ENCODE measurements at places on chromosomes 12 and 14.

DNA sequence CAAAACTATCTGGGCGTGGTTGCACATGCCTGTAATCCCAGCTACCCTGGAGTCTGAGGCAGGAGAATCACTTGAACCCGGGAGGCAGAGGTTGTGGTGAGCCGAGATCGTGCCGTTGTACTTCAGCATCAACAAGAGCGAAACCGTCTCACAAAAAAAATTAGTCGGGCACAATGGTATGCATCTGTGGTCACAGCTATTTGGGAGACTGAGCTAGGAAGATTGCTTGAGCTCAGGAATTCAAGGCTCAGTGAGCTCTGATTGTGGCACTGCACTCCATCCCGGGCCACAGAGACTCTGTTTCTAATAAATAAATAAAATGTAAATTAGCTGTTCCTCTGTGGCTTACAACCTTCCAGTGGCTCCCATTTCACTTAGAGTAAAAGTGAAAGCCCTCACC lies 28.0 kb downstream of the RCOR1 start:
- no peak for DNase-seq

DNA sequence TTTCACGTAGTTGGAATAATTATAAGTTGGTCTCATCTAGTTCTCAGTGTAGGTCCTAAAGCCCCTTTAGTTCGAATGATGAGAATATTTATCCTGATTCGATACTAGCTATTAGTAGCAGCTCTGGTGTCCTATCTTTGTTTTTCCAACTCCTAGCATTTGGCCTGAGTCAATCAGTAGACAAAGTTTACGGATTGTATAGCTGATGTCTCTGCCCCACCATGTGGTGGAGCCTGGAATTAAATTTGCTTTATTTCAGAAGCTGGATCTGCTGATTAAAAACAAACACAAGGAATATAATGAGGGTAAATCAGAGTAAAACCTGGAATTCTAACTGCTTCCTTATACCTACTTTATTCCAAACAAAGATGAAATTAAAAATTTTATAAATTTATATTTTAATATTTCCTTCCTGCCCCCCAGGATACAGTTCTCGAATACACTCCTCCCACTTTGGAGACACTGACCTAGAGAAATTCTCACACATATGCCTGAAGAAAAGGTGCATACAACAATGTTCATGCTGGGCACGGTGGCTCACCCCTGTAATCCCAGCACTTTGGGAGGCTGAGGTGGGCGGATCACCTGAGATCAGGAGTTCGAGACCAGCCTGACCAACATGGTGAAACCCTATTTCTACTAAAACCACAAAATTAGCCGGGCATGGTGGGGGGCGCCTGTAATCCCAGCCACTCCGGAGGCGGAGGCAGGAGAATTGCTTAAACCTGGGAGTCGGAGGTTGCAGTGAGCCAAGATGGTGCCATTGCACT lies 7.6 kb upstream of the BRMS1L start:
- DNase-seq = no peak

DNA sequence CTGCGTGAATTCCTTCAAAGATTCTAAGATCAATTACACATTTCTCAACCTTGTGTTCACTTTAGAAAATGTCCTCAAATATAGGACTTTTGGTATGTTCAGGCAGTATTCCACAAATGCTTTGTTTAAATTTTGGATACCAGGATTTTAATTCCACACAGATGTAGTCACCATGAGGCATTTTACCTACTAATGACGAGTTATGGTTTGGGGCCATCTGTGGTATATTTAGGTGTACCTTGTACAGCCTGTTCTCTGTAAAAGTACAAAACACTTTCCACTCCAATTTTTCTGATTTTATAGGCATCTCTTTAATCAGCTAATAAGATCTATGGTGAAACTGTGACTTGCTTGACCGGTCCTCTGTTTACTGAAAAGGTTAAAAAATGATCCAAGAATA lies 275.7 kb upstream of the PRICKLE1 start:
- no peak for DNase-seq

- no peak for DNase-seq
Measured at GRCh38 chr12:121176826-121177529, 33.0 kb upstream of the P2RX4 start.

GRCh38 chr14:37118673-37119366 lies 53.6 kb downstream of the SLC25A21 start:
- no peak for DNase-seq

- peak; percentile 47 for DNase-seq
Measured at GRCh38 chr14:97306133-97306759, 509.1 kb downstream of the VRK1 start.

DNA sequence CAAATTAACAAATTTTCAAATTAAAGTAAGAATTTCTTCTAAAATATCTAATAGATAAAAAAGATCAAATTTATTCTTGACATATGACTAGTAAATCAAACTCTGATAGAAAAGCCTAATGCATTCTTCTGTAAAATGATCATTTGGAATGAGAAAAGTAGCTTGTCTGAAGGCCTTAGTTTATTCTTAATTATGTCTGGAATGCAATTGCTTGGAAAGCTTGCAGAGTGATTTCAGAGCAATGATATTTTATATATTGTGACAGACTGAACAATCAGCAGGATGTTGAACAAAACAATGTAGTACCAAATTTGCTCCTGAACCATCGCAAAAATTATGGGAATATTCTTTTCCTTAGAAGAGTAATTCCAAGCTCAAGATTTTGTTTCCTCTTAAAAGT lies 789.6 kb upstream of the NOVA1 start:
- no peak for DNase-seq

- DNase-seq = no peak
Measured at GRCh38 chr12:59056966-59057365, 136.7 kb upstream of the LRIG3 start.

DNA sequence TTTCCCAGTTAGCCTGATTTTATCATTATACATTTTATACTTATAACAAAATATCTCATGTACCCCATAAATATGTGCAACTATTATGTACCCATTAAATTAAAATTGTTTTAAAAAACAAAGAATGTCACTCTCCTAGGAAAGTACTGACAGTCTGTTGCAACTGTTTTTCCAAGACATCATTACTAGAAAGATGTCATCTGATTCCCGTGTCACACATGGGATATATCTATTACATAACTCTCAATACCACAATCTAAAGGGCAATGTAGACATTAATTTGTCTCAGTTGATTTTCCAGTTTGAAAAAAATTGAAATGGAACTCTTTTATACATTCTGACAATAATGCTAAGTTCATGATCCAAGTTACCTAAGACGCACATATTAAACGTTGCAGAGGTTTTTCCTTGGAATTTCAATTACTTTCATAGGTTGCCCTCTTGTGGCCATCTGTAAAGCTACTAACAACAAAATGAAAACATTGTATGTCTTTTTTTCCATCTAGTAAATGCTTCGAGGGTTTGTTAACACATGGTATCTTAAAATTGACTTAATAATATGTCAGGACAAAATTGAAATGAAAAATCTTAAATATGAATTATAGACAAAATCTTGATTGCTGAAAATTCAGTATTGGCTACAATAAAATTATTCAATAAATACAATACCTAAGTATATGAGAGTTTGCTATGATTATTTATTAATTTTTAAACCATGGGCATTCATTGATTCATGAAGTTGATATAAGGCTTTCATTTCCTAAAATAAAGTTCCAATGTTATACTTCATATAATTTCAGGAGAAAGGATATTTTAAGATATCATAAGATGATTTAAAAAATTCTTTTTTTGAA lies 131.6 kb downstream of the PPFIA2 start:
- peak; percentile 49 for DNase-seq

GRCh38 chr14:61335049-61335448 lies 13.7 kb downstream of the PRKCH start:
- DNase-seq = no peak

DNA sequence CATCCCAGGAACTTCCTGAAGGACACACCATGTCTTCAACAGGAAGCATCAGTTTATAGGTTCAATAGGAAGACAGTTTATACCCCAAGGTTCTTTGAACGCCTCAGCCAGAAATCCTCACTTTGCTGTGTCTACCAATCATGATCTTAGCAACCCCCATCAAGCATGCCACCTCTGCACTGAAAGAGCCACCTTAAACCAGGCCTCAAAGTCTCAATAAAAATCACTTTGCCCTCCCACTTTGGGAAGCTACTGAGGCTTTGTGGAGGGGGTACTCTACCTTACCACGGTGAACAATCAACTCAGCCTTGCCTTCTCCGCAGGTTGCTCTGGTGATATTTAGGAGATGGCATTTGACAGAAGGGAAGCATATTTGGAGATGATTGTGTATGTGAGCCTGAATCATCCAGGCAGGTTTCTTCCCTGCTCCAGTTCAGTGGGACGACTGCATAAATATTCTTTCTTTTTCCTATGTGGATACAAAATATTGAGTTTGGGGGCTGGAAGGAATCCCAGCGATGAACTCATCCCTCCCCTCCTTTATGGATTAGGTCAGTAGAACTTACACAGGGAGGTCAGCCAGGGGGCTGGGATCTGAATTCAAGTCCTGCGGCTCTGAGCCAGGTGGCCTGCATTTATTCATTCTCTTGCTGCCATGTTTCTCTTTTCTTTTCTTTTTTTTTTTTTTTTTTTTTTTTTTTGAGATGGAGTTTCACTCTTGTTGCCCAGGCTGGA lies 42.8 kb upstream of the VASH1 start:
- no peak for DNase-seq

DNA sequence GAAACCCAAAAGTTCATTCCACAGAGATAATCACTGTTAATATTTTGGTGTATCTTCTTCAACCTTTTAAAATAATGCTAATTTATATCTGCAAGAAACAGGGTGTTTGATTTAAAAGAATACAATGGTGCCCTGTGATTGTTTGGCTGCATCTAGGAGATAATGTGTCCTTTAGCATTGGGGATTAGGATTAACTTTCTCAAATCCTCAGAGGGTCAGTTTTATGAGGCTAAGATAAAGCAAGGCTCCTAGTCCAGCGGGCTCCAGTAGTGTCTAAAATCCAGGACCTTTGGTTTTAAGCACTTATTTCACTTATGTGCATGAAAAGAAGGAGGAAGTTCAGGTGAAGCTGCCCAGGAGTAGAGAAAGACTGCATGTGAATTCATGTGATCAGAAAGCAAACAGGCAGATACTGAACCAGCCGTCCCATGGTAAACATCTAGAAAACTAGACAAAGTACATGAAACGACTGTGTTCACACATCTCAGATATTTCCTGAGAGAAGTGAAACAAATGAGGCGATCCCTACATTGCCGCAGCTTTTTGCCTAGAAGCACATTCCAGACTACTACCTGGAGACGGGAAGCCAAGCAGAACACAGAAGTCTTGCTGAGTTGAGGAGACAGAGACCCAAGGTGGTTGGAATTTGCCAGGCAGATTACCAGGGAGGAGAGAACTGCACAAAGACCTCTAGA lies 129.1 kb upstream of the MAX start:
- DNase-seq = no peak

DNA sequence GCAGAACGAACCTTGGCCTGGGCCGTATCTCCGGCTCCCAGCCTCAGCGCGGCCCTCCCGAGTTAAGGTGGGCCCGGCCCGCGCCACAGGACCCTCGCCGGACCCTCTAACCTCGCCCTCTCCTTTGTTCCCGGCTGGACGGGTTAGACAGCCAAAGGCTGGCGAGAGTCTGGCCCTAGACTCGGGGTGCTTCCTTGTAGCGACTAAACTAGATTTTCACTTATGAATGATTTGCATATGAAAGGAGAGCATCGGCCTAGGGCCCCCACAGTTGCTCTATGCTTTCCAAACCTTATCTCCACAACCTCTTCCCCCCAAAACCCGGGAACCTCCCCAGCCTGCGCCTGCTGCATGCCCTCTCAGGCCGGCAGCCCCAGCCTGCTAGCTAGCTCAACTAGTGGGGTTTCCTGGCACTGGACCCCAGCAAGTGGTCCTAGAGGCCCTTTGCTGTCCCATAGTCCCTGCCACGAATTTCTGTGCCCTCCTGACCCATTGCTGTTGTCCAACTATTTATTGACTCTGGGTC lies 2.0 kb downstream of the HOXC5 start:
- no peak for DNase-seq

- no peak for DNase-seq
Measured at GRCh38 chr12:60387356-60387755, 791.5 kb downstream of the SLC16A7 start.

- DNase-seq = no peak
Measured at GRCh38 chr12:12445165-12445881, 88.4 kb downstream of the BORCS5 start.

DNA sequence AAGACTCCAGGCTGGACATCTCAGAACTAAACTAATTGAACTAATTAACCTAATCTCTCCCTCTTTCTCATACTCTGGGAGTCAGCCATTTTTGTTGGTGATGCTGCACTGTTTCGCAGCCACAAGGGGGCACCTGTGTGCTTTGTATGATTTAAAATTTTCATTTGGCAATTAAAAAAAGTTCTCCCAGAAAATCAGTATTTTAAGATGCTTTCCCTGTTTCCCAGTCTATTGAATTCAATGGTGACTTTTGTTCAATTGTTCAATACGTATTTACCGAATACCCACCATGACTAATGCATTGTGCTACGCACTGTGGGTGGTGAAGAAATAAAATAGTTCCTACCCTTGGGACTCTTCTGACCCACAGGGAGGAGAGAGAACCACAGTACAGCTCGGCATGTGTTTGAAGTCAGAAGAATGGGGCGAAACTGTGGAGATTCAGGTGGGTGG lies 63.7 kb downstream of the ZNF664 start:
- DNase-seq = peak; percentile 10

DNA sequence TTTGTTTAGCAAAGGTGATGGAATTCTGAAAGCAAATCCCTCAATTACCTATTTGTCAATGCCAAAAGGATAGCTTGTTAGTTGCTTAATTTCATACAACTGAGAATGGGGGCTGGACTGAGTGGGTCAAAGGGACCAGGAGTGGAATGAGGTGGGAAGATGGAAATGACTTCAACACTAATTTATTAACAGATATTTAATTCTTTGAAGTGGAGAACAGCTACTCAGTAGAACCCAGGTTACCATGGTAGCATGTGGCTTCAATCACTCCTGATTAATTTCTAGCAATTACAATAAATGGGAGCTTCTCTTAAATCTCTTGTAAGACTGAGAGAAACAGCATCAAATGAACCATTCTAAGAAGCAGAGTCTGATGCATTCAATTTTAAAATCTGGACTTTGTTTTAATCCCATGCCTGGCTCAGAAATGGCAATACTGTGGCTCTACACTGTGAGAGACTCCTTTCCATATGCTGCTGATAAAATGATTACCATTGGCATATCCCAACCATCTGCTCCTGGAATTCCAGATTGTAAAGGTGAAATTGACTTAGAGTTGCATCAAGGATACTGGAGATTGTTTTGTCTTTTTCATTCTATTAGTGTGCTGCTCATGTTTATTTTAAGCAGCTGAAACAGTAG lies 607.8 kb downstream of the SNAPC1 start:
- no peak for DNase-seq

GRCh38 chr12:72610854-72611358 lies 338.7 kb downstream of the TRHDE start:
- no peak for DNase-seq

DNA sequence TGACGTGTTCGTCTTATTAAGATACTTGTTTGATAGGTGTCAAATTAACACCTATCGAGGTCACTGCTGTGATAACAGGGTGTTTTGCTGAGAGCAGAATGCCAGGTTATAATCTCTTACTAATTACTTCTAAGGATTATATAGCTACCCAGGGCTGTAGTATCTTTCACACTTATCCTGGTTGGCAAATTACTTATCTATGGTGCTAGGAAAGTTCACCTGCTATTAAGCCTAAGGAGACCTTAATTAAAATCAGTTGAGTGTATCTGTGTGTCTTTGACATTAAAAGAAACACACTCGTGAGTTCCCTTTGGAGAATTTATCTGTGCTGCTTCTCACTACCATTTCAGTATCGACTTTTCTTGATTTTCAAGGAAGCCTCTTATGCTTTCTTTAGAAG lies 301.6 kb upstream of the SLC16A7 start:
- no peak for DNase-seq

Measured in MM.1S (cell line).